ENCODE measurements at places on chromosomes 2 and 18. TPM values are rescaled to one million over a fixed set of nuclear protein-coding genes. Genes with fewer than 3 reads are reported as not detected.

The RIOK3 gene
- total RNA-seq = 176 TPM

DNA sequence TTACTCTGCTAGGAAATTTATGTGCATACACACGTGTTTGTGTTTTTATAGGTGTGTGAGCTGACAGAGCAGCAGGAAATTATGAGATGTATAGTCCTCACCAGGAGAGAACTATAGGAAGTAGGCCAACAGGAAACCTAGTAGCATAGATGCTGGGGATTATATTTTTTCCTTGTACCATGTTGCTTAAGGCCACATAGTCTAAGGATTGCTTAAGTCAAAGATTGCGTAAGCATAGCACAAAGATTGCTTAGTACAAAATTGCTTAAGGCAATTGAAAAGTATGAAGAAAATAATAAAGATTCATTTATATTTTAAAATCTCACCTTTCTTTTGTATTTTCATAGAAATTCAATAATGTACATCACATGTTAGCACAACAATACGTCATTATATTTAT lies 18.7 kb upstream of the CCDC102B start:
- no peak for DNase-seq

The CCDC68 gene
- 54.3 TPM for total RNA-seq

DNA sequence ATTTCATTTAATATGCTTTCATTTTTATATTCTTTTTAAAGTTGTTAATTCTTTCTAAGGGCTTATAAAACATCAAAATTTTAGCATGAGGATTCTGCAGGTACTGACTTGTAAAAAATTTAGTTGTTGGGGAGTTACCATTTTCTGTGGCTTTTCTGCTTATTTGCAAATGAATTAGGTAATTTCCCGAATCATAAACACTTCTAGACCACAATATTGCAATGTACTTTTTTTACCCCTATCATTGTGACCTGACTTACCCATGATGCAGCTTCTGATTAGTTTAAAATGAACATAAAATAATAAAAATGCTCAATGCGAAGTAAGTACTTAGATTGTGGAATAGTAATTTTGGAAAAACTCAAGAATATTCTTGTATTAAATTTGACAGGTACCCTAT lies 11.4 kb downstream of the ARL6IP6 start:
- no peak for DNase-seq

GRCh38 chr2:68469935-68470334 lies 2.5 kb downstream of the APLF start:
- no peak for DNase-seq

- DNase-seq = no peak
These were observed 90.1 kb downstream of the DPP4 start for GRCh38 chr2:161983866-161984265.

DNA sequence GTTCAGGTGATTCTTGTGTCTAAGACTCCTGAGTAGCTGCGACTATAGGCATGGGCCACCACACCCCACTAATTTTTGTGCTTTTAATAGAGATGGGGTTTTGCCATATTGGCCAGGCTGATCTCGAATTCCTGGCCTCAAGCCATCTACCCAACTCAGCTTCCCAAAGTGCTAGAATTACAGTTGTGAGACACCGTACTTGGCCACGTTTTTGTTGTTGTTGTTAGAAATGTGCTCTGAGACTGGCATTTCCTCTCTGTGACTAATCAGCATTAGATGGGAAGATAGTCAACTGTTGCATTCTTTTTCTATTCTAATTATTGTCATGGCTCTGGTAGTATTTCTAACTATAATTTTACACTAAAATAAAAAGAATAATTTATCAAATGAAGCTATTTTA lies 191.7 kb downstream of the CAMKMT start:
- no peak for DNase-seq

- DNase-seq = no peak
These were observed 89.9 kb downstream of the PTPRM start for GRCh38 chr18:7657050-7657449.

The AFTPH gene
- 50.4 TPM for total RNA-seq

DNA sequence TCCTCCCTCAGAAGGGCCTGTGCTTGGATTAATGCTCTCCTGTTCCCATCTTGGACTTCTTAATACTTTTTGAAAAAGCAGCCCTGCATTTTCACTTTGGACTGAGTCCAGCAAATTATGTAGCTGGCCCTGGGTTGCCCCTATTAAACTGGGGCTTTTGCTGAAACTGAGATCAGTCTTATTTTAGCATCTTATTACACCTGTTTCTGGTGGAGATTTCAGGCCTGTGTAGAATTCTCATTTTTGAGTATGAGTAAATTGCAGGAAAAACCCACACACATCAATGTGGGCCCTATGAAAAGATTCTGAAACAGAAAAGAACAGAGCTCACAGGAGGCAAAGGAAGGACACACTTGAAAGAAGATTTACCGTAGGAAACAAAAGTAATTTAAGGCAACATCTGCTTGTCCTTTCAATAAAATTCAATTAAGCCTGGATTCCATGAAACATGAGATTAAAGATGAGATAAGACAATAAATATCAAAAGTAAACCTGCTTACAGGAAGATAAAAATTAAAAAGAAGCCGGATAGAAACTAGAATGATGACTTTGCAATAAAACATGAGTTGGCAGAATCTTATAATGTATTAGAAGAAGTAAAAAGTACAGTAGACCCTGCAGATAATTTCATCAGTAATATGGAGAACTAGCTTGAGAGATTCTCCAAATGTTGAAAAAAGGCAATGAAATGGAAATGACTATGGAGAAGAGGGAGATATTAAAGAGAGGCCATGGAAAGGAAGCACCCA lies 90.7 kb upstream of the GCFC2 start:
- DNase-seq = no peak

DNA sequence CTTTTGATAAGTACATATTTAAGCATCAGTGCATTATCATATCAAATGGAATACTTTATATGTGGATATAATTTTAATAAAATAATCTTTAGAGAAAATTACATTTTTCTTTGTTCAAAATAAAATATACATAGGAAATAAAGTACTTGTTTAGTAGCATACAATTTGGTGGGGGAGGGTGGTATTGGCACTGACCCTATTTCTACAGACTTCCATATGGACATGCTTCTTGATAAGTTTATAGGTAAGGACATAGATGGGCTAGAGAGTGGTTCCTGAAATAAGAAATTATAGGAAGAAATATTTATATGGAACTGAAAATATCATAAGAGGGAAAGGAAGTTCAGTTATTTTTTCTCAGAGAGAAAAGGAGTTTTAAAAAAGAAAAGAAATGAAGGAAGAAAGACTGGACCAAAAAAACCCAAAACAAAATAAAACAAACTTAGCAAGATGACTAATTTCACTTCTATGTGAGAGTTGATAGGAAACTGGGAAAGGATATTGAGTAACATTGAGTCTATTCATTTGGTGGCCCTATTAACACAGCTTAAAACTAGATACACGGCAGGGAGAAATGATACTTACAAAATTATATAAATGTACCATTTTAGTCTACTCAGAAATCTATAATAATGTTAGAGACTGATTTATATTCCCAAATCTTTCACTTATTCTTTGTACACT lies 505.9 kb downstream of the ERBB4 start:
- DNase-seq = no peak

DNA sequence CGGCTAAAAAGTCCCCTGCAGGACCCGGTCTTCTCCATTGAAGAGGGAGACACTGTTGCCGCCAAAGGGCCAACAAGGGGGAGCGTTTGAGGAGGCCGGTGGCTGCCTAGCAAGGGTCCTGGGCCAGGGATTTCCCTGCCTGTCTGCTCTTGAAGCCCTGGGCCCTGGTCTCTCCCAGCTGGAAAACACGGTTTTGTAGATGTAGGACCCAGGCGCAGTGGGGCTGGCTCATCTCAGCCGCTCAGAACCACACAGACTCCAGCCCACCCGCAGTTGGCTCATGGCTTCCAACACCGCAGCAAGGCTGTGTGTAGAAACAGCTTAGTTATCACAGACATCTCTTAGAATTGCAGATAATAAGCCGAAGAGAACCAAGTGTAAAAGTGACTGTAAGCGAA lies 57.1 kb upstream of the TWIST2 start:
- DNase-seq = no peak

GRCh38 chr2:181357979-181358378 lies 99.2 kb upstream of the ITGA4 start:
- no peak for DNase-seq

The REG1B gene
- total RNA-seq = 395 TPM

GRCh38 chr18:51077217-51077616 lies 47.2 kb downstream of the SMAD4 start:
- DNase-seq = no peak

DNA sequence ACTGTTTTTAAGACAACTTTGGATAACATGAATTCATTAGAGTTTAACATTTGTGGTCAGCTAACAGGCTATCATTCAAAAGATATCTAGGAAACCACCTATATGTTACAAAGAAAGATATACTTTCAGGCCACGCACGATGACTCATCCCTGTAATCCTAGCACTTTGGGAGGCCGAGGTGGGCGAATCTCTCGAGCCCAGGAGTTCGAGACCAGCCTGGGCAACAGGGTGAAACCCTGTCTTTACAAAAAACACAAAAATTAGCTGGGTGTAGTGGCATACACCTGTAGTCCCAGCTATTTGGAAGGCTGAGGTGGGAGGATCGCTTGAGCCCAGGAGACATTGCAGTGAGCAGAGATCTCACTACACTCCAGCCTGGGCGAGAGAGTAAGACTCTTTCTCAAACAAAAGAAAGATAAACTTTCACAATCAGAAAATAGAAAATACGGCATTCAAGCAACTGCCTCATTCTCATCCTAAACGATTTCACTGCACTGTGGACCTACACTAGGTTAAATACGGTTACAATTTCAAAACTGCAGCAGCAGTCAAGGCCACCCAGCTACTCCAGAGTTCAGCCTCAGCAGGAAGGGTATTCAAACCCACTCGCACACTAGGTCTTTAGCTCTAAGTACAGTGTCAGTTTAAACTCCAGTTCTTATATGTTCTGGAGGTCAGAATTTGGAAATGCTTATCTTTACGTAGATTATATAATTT lies 250.0 kb upstream of the SLC39A10 start:
- DNase-seq = no peak

The TXNDC9 gene
- 21.5 TPM for total RNA-seq

DNA sequence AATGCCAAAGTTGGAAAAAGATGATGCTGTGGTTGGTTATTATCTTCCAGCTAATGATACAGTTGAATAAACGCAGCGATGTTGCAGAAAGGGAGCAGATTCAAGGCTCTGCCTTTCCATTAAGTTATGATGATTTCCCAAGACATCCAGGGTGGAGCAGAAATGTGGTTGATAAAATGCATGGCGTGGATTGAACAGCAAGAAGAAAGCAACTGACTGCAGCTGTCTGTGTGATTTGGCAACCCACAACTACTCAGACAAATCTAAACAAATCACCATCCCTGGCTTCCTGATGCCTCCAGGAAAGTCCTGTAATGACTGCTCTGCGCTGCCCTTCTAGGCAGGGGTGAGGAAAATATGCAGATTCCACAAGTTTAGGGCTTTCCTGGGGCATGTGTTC lies 166.3 kb downstream of the NRP2 start:
- no peak for DNase-seq

- no peak for DNase-seq
These were observed 526.8 kb downstream of the TDRD15 start for GRCh38 chr2:21650569-21650968.

All from mucosa of descending colon (tissue), 3 donors.